ENCODE measurements at places on chromosomes 13 and 19. TPM values are rescaled to one million over a fixed set of nuclear protein-coding genes. Genes with fewer than 3 reads are reported as not detected.

The ZNF829 gene
- 4.7 TPM for total RNA-seq

The ICAM4 gene
- total RNA-seq = 0.22 TPM

The PROZ gene
- not detected for total RNA-seq

The EMC10 gene
- total RNA-seq = 45.1 TPM

The NXNL1 gene
- total RNA-seq = not detected

The TPTE2 gene
- total RNA-seq = not detected

The KLK8 gene
- 0.39 TPM for total RNA-seq

The ADGRE1 gene
- not detected for total RNA-seq

The LGI4 gene
- total RNA-seq = 1.2 TPM

The IL11 gene
- total RNA-seq = 5.1 TPM

The ATXN8OS gene
- total RNA-seq = not detected

The B3GNT8 gene
- total RNA-seq = 6.3 TPM

The ZNF540 gene
- total RNA-seq = 1.6 TPM

The ZNF865 gene
- total RNA-seq = 2.0 TPM

The VAV1 gene
- not detected for total RNA-seq

The CCDC8 gene
- 13.7 TPM for total RNA-seq

The LYPD3 gene
- total RNA-seq = 35.5 TPM

The SLC25A42 gene
- total RNA-seq = 12.6 TPM

The FIZ1 gene
- total RNA-seq = 5.1 TPM

The PPP2R1A gene
- total RNA-seq = 329 TPM

The MYBPC2 gene
- total RNA-seq = under 0.01 TPM

The TEAD2 gene
- 18.8 TPM for total RNA-seq

The FKBP8 gene
- total RNA-seq = 317 TPM

The PGLYRP2 gene
- not detected for total RNA-seq

The RETN gene
- total RNA-seq = not detected

The DPP9 gene
- total RNA-seq = 36.5 TPM

The FAAP24 gene
- total RNA-seq = 3.5 TPM

The SCN1B gene
- 0.22 TPM for total RNA-seq

The NCR1 gene
- total RNA-seq = not detected

The SCAF1 gene
- total RNA-seq = 19.6 TPM

The CGB2 gene
- total RNA-seq = not detected

The IFNL1 gene
- total RNA-seq = not detected

The DPY19L3 gene
- 30.5 TPM for total RNA-seq

The ZNF850 gene
- 4.7 TPM for total RNA-seq

The CDC42EP5 gene
- total RNA-seq = 42.7 TPM

The PRODH2 gene
- total RNA-seq = not detected

The BRSK1 gene
- 2.2 TPM for total RNA-seq

The RASAL3 gene
- 0.39 TPM for total RNA-seq

The SLITRK5 gene
- not detected for total RNA-seq

All from placental epithelial cell (primary cell).